ENCODE measurements at places on chromosomes 5 and 9. TPM values are rescaled to one million over a fixed set of nuclear protein-coding genes. Genes with fewer than 3 reads are reported as not detected.

EIF4E1B gene
- total RNA-seq, result not detected

HOMER1 gene
- 4.3 TPM for total RNA-seq

PITX1 gene
- not detected for total RNA-seq

FOXD4 gene
- total RNA-seq, result not detected

FOXD4L6 gene
- not detected for total RNA-seq

OXCT1 gene
- total RNA-seq, result 18.0 TPM

SMIM33 gene
- total RNA-seq, result not detected

FAM221B gene
- not detected for total RNA-seq

CEMIP2 gene
- total RNA-seq, result 326 TPM

TAF11L5 gene
- total RNA-seq, result not detected

INSYN2B gene
- not detected for total RNA-seq

AK6 gene
- 5.8 TPM for total RNA-seq

Data from natural killer cell (primary cell).